ENCODE measurements at places on chromosomes 1 and 21.
A peak's percentile ranks its signal among the peaks of the same experiment; 100 is the strongest.

GRCh38 chr1:117964290-117965038, 34.9 kb downstream of the WDR3 start:
- no peak for DNase-seq

- no peak for DNase-seq
Measured at GRCh38 chr1:47434051-47434842, 3.6 kb upstream of the FOXD2 start.

- DNase-seq = no peak
Measured at GRCh38 chr1:113859478-113860175, 11.9 kb downstream of the PTPN22 start.

- no peak for DNase-seq
Measured at GRCh38 chr21:31908106-31909031, 35.5 kb downstream of the HUNK start.

DNA sequence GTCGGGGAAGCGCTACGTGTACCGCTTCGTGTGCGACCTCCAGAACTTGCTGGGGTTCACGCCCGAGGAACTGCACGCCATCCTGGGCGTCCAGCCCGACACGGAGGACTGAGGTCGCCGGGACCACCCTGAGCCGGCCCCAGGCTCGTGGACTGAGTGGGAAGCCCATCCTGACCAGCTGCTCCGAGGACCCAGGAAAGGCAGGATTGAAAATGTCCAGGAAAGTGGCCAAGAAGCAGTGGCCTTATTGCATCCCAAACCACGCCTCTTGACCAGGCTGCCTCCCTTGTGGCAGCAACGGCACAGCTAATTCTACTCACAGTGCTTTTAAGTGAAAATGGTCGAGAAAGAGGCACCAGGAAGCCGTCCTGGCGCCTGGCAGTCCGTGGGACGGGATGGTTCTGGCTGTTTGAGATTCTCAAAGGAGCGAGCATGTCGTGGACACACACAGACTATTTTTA, 17.1 kb downstream of the ETS2 start:
- DNase-seq = peak; percentile 16

GRCh38 chr1:53595906-53596305, 136.7 kb downstream of the DMRTB1 start:
- DNase-seq = no peak

DNA sequence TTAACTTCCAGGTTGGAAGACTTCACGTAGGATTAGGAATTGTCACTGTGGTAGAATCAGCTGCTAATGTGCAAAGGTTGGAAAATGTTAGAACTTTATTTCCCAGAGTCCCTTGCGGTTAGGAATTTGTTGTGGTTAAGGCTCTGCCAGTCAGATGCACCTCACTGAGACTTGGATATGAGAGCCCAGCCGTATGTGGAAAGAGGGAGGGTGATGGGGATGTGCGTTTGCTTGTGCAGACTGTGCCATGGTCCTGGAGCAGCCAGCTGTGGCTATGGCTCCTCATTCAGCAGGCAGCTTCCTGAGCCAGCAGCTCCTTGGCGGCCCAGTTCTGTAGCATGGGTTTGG, 12.5 kb downstream of the S100A10 start:
- peak; percentile 82 for DNase-seq

DNA sequence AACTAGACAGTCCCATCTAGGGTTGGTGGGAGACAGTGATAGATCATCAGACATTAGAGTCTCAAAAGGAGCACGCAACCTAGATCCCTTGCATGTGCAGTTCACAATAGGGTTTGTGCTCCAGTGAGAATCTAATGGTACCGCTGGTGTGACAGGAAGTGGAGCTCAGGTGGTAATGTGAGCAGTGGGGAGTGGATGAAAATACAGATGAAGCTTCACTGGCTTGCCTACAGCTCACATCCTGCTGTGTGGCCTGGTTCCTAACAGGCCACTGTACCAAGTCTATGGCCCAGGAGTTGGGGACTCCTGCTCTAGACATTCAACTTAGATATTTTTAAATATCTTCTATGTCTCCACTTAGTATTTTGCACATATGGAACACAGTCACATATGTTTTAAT, 231.1 kb upstream of the NRIP1 start:
- no peak for DNase-seq

- peak; percentile 76 for DNase-seq
Measured at GRCh38 chr1:154342132-154342531, 16.8 kb downstream of the ATP8B2 start.

GRCh38 chr1:40783001-40783905, at the start of gene KCNQ4:
Gene KCNQ4 (plus strand): TSS chr1:40783787. CDS start chr1:40784094, 307 bp downstream.
- DNase-seq = peak; percentile 73
